ENCODE measurements at places on chromosomes 7 and 10.

DNA sequence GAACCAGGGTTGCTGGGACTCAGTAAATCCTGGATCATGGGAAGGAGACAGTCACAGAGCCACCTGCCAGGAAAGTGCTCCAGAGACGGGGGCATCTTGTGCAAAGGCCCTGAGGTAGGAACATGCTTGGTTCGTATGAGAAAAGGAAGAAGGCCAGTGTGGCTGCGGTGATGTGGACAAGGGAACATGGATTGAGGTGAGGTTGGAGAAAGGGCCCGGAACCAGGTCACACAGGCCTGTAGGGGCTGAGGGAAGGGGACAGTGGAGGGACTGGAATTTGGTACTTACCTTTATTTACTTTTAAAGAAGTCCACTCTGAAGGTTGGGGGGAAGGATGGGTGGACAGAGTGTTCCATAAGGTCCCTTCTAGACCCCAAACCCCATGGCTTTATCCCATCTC, 32.9 kb upstream of the CXCL12 start:
- DNase-seq = no peak

DNA sequence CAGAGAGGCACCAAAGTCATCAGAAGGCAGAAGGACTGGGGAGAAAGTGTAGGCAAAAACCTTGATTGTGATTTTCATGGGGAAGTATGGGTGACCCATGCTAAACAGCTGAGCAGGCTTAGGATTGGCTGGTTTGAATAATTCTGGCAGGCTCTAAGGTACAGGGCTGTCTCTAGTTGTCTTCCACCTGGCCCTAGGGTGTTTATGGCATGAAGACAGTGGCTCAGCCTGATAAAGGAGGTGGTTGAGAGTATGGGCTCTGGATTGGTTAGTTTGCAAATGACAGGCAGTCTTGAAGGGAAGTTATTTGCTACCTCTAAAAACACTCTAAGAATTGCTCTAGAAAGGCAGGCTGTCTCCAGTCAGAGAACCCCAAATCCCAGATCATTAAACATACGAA, 100.3 kb downstream of the STRA8 start:
- no peak for DNase-seq

DNA sequence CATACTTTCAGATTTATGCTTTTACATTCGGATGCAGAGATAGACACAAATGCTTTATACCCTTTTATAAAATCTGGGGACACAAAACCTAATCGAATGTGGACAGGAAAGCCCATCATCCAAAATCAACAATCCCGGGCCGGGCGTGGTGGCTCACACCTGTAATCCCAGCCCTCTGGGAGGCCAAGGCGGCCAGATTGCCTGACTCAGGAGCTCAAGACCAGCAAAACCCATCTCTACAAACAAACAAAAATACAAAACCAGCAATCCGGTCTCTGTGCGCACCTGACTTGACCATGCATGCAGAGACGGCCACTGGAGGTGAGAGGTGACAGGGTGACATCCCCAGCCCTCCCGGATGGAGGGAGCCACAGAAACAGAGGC, 13.5 kb downstream of the COBL start:
- DNase-seq = no peak

GRCh38 chr10:49205206-49205605, 17.0 kb upstream of the TMEM273 start:
- no peak for DNase-seq

DNA sequence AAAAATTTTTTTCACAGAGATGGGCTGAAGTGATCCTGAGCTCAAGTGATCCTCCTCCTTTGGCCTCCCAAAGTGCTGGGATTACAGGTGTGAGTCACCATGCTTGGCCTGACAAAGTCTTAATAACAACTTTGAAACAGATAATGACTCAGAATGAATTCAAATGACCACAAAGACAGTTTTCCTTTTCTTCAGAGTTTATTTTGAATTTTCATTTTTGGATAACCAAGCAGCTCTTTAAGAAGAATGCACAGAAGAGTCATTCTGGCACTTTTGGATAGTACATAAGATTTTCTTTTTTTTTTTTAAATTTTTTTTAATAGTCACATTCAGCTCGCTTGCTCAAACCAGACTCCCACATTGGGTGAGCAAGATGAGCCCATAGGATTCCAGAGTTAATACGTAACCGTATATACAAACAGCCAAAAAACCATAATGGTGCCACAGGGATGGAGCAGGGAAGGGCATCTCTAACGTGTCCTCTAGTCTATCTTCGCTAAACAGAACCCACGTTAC, 43.0 kb upstream of the NMT2 start:
- no peak for DNase-seq

GRCh38 chr10:114401195-114401791, 3.0 kb downstream of the AFAP1L2 start:
- no peak for DNase-seq

GRCh38 chr7:19674266-19674960, 34.4 kb downstream of the POLR1F start:
- no peak for DNase-seq

GRCh38 chr10:38038932-38039245, 28.4 kb downstream of the ZNF33A start:
- DNase-seq = no peak

- DNase-seq = no peak
Measured at GRCh38 chr10:45370202-45370955, 3.6 kb upstream of the ALOX5 start.

DNA sequence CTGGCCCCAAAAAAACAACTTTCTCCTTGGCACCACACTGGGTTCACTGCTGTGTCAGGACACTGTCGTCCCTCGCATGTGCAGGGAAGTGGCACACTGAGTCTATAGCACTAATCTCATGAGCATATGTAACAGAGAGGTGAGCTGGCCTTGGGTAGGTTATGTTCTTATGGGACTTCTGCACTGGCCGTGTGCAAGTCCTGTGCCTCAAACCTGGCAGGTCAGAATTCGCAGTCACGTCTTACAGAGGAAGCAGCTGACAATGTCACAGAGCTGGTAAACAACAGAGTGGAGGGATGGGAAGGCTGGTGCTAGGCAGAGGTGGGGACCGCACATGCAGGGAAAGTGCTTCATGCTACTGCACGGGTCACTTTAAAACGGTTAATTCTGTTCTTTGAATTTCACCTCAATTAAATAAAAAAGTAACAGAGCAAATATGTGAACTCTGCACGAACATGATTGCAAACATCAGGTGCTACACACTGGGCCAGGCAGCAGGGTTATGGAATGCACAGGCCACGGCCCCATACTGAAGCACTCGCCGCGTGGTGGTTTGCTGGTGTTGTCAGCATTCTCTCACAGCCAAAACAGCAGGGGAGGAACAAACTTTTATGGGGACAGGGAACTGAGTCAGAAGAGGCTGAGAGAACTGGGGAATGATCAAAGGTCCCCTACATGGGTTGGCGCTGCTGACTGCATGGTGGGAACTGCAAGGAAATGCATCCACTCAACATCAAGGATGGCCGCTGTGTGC, 54.2 kb downstream of the VOPP1 start:
- no peak for DNase-seq

GRCh38 chr10:95297402-95297801, 6.6 kb upstream of the PDLIM1 start:
- DNase-seq = peak; percentile 58

DNA sequence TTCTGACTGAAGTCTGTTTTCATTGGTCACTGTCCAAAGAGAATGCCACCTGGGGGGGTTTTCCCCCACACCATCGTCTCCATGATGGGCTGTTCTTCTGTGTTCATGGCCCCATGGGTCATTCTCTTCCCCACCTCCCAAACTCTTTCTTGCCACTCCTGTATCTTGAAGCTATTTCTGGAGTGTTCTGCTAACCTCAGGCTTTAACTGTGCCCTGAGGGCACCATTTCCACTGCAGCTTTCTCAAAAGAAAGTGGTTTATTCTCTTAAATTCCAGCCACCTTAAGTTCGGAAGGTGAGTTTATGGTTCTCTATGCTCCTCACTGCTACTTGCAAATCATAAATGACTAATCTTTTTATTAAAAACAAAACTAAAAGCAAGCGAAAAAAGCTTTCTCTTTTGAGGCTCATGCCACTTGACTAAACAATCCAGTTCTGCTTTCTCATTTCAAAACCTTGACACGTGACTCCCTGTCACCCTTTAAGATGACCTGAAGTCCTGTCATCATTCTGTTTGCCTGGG, 7.4 kb upstream of the APBB1IP start:
- peak; percentile 83 for DNase-seq

DNA sequence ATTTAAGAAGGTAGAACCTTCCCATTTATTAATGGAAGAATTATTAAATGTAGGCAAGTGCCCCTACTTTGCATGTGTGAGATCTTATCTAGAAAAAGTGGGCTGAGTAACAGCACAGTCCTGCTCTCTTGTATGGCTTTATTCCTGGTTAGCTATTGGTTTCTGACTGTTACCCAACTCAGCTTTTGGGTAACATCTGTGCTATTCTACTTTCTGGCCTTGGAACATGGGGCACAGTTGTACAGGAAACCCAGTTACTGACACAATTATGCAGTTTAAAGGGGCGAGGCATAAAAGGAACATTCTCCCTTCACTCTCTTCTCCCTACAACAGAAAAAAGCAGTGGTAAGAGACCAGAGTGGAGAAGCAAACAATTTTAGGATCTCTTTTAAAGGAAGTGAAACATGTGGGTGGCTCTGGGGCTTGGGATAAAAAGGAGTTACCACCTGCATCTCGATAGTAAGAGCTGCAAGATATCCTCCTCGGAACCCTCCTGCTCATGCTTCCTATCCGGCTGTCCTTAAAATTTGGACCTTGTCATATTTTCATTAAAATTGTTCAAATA, 16.0 kb downstream of the NUDT5 start:
- DNase-seq = no peak

GRCh38 chr10:44747593-44748172, 163.5 kb upstream of the TMEM72 start:
- DNase-seq = no peak

GRCh38 chr10:87659571-87660483, at the start of gene PAPSS2:
TSS of gene PAPSS2 (plus strand) at chr10:87659878. CDS start at chr10:87659982, 104 bp downstream.
- peak; percentile 57 for DNase-seq

DNA sequence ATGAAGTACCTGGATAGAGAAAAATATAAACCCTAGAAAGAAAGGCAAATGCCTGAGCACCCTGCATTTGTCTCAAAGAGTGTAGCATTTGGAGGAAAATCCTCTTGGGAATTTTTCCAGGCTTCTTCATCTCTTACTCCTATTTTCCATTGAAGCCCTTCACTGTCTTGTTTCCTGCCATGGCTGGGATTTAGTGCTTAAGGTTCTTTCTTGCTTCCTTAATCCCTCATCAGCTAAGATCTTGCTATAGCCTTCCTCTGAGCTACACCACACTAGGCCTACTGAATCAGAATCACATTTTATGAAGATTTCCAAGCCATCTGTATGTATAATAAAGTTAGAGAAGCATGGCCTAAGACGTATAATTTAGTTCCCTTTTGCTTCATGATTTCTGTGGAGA, 97.5 kb upstream of the PHYHIPL start:
- DNase-seq = no peak

- DNase-seq = no peak
Measured at GRCh38 chr10:1229116-1229515, 172.9 kb downstream of the WDR37 start.

DNA sequence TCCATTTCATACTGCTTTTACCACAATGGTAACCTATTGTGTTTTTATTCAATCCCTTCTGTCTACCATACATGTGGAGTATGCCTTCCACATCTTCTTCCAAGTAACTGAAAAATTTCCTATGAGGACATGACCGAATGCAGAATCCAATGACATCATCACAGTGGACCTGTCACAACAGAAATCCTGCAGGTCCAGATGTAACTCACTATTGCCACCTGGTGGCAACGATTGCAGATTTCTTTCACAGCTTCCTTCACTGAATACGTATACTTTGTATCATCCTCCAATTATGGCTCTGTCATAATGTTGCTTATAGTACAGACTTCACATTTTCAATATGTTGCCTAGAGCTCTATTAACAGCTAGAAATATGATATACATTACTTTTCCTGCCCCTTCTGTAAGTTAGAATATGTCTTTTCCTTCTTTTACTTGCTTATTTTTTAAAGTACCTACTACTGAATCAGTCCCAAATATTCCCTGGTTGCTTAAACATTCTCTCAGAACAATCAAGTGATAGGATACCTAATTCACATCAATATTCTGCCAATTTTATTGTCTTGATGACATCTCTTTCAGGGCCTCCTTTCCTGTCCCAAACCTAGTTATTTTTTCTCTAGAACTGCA, 45.4 kb downstream of the SLC13A1 start:
- DNase-seq = peak; percentile 39

GRCh38 chr7:51307651-51308210, 8.9 kb downstream of the COBL start:
- no peak for DNase-seq

GRCh38 chr7:1475991-1476390, 16.7 kb upstream of the MICALL2 start:
- no peak for DNase-seq

GRCh38 chr10:24012249-24012803, 196.6 kb upstream of the KIAA1217 start:
- DNase-seq = no peak

- DNase-seq = no peak
Measured at GRCh38 chr7:157674027-157674714, 337.4 kb downstream of the DNAJB6 start.

- DNase-seq = no peak
Measured at GRCh38 chr10:75191821-75192568, 18.6 kb upstream of the VDAC2 start.

GRCh38 chr10:117007080-117007479, 2.1 kb upstream of the SHTN1 start:
- no peak for DNase-seq

GRCh38 chr10:59578741-59579140, 130.9 kb downstream of the SLC16A9 start:
- DNase-seq = no peak

GRCh38 chr7:680411-681127, 45.9 kb upstream of the DNAAF5 start:
- DNase-seq = no peak

- no peak for DNase-seq
Measured at GRCh38 chr7:921581-922333, 32.7 kb downstream of the ADAP1 start.

DNA sequence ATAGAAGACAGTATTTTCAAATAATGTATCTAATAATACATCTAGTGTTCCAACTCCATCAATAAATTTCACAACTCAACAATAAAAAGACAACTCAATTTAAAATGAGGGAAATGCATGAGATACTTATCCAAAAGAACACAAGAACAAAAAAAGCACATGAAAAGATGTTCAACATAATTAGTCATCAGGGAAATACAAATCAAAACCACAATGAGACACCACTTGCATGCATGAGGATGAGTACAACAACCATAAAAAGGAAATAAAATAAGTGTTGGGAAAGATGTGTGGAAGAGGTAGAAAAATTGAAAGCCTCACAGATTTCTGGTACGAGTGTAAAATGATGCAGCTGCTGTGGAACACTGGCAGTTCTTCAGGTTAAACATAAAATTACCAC, 111.6 kb upstream of the PTPRZ1 start:
- DNase-seq = no peak
